SK-N-SH (cell line): ENCODE measurements at places on chromosomes 3 and 15.

- DNase-seq, result no peak
These were observed 108.4 kb upstream of the RASGRP1 start for GRCh38 chr15:38672814-38673670.

GRCh38 chr15:72858205-72858604 lies 74.6 kb upstream of the ADPGK start:
- DNase-seq, result no peak

GRCh38 chr3:29991198-29991597 lies 615.2 kb upstream of the TGFBR2 start:
- no peak for DNase-seq

DNA sequence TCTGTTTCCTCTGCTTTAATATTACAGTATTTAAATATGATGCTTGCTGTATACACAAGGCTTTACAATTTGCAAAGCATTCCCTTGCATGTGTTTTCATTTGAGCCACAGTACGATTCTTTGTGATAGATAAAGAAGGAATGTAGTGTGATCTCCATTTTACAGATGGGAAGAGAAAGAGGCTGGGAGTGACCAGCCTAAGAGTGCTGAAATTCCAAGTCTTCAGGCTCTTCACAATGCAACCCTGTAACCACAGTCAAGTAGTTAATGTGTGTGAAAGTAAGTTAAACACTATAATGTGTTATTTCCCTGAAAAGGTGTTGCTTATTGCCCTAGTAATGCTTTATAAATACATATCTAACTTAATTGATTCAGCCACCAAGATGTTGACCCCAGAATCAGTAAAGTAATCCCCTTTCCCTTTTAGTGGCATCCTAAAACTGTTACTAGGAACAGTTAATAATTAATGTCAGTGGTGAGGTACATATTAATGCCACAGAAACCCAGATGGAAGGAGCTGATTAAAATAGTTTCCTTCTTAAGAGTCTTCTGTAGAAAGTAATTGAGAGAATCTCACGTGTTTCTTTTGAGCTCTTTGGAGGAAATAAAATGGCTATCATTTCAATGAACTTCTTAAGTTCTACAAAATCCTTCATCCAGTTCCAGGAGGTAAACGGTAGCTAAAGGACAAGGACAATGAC lies 110.4 kb downstream of the IL12A start:
- no peak for DNase-seq

GRCh38 chr3:179067839-179068238 lies 3.8 kb downstream of the ZMAT3 start:
- peak; percentile 42 for DNase-seq

DNA sequence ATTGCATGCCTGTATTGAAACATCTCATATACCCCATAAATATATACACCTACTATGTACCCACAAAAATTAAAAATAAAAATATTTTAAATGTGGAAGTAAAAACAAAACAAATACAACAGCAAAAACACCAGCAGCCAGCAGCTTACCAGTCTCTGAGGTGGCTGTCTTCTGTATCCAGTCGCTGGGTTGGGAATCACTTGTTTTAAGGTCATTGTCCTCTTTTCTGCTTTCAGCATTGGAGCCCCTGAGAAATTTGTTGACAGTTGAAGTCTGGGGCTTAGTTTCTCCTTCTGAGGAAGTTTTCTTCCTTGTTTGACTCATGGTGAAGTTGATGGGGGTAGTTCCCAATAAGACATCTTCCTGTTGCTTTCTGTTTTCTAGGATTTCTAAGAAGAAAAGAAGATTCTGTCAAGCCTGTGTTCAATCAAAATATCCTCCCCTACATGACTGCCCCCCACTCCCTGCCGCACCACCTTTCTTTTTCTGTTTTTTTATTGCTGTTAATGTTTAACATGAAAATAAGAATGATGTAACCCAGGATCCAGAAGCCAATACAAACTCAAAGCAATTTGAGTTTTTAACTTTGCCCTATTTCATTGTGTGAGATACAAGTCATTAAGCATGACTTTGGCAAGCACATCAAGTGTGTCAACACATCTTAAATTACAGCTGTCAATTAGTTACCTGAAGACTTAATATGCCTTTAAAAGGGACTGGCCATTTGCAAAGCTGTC lies at the start of gene LRRC31:
TSS of gene LRRC31 (minus strand) at position 452 of the 737 bp plus-strand sequence. CDS start at position 324, 128 bp downstream.
- no peak for DNase-seq

GRCh38 chr3:186785495-186786018 lies 2.2 kb downstream of the EIF4A2 start:
- no peak for DNase-seq

- no peak for DNase-seq
These were observed 3.7 kb downstream of the NR2F2 start for GRCh38 chr15:96334017-96334704.

GRCh38 chr15:45185903-45186770 lies 1.6 kb downstream of the SHF start:
- peak; percentile 68 for DNase-seq

- DNase-seq, result no peak
These were observed 51.2 kb downstream of the FGF12 start for GRCh38 chr3:192675958-192676649.

DNA sequence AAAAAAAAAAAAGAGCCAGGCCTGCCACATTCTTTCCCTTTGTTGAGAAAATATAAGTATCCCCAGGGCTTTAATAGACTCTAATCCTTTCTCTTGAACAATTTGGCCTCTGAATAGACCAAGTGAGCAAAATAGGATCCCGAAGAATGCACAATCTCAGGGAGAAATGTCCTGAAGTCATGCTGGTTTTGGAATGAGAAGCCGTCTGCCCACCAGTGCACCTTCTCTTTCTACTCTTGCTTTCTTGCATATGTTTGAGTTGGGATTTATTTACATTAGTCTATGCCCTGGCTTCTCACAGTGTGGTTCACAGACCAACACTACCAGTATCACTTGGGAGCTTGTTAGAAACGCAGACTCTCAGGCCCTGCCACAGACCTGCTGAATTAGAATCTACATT lies 153.0 kb downstream of the ZNF621 start:
- DNase-seq, result no peak

DNA sequence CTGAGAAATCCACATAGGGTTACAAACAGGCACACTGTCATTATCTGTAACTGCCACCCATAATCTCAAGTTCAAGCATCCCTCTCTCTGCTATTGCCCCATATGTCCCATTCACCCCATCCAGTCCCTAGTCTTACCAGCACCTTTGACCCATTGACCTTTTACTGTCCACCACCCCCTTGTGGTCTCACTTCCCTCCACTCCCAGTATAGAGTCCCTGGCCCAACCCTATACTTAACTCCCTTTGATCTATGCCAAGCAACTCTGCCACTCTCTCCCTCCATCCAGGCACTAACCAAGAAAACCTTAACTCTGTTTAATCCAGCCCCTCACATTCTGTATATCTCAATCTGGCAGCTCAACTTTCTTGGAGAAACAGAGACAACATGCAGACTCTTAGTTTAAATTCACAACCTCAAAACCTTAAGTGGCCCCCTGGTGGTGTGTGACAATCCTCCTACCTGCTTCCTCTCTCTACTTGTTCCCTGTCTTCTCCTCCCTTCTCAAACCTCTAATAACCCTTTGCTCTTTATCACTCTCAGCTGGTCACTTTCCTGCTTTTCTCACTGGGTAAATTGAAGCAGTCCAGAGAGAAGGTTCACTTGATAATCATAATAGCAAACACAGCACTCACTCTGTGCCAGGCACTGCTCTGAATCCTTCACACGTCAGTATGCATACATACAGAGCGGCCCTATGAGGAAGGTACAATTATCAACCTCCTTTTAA lies 162.7 kb downstream of the STT3B start:
- no peak for DNase-seq

DNA sequence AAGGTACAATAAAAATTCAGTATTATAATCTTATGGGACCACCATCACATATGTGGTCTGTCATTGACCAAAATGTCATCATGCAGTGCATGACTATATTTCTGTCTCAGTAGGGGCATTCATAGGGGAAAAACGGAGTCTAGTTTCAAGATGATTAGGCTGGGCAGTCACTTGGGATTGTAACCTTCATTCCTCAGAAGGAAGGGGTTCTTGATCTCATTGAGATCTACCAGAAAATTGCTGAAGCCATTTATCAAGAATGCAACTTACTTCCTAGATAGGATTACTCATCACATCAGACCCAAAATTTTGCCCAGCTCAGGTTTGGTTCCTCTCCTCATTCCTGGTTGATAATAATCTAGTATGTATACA lies 37.3 kb downstream of the BTD start:
- DNase-seq, result no peak

DNA sequence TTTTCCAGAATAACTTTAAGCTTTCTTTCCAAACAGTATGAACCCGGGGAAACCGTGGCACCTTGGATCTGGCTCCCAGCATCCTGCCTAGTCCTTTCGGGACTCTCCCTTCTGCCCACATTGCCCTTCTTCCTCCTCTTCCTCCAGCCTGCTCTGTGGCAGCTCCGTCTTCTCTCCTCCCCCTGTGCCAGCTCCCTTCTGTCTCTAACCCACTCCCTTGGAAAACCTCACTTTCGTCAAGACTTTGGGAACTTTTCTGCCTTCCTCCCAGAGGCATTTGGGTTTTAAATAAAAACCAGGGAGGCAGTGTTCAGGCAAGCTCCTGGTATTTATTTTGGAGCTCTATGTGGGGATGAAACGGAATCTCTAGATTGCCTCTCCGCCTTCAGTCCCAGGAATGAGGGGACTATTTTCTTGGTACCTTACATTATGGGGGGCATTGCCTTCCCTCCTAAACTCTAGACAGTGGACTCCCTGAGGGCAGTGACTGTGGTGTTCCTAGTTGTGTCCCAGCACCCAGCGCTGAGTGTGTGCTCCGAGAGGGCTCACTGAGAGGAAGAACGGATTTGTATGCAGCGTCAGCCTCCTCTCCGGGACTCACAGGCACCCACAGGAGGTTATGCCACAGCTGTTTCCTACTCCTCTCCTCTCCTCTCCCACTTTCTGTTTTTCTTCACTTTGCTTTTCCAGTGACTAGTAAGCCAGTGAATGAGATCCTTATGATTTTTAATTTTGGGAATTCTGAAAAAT lies 105.4 kb upstream of the MRPS22 start:
- DNase-seq, result no peak

DNA sequence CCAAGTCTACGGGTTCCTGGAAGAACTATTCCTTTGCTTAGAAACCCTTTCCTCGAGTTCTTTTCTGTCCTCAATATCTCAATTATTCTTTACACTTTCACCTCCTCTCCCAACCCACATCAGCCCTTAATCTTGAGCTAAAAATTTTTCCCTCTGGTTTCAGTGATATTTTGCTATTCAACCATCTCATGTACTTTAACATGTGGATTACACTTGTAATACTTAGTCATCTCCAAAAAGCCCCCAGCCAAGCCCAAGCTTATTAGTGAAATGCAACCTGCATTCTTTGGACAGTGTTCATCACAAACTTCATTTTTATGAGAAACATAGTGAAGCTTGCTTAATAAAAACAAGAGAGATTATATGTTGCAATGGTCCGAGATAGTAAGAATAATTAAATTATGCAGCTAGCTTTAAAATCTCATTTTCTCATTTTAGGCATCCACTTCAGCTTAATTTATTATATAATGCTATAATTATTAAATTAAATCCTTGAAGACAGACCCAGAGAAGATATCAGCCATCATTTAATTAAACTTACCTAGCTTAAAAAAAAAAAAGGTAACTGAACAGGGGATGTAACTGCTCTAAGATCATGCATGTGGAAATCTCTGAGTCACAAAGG lies 534.5 kb upstream of the TBL1XR1 start:
- DNase-seq, result no peak

DNA sequence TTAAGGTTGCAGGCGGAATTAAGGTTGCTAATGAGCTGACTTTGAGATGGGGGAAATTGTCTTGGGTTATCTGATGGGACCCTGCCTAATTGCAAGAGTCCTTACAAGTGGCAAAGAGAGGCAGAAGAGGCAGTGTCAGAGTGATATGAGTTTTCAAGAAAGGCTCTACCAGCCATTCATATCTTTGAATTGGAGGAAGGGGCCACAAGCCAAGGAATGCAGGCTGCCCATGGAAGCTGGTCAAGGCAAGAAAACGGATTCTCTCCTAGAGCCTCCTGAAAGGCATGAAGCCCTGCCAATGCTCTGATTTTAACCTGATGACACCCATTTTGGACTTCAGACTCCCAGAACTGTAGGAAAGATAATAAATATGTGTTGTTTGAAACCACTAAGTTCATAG lies 20.6 kb upstream of the SMAD6 start:
- no peak for DNase-seq

GRCh38 chr15:33788906-33789540 lies 179.3 kb upstream of the CHRM5 start:
- no peak for DNase-seq

DNA sequence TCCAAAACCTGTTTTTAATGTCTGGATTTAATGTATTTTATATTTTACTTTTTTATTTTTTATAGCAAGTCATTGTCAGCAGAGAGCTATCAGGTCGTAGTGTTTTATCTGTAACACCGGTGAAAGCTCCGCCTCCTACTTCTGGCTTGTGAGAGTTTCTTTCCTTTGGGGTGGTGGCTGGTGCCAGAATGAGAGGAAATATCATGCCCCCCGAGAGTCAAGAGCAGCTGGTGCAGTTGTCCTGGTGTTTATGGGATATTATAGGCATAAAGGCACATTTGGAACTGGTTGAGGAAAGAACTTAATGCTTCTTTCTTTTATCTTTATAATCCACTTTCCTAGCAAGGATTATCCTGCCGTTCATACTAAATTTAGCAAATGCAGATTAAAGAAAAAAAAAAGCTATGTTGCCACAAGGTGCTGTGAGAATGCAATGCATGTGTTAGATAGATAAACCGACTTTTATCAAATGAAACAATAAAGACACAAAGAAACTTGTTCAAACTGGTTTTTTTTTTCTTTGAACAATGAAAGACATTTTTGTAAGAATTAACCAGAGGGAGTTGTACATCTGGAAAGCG lies 260.1 kb upstream of the PLSCR5 start:
- DNase-seq, result no peak

DNA sequence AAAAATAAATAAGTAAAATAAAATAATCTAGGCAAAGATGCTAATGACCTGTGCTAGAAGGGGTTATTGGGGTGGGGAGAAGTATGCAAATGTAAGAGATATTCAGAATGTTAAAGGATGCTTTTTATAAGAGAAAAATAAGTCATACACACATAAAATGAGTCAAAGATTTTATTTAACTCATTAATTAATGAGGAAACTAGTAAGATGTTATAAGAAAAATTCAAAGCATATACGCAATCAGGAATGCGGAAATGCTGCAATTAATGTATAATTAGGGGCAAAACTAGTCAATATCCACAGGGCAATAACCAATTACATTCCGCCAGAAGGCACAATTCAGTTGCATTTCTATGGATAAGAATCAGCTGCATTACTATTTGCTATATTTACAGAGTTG lies 30.1 kb downstream of the MAP3K13 start:
- DNase-seq, result no peak

DNA sequence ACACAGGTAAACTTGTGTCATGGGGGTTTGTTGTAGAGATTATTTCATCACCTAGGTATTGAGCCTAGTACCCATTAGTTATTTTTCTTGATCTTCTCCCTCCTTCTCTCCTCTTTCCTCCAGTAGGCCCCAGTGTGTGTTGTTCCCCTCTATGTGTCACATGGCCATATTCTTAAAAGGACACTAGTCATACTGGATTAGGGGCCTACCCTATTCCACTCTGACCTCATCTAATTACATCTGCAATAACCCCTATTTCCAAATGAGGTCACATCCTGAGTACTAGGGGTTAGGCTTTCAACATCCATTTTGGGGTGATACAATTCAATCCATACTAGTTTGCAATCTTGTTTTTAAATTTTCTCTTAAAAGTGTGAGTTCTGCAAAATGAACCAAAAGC lies 142.8 kb downstream of the IMPG2 start:
- DNase-seq, result no peak

GRCh38 chr15:60396958-60397771 lies 621 bp downstream of the ANXA2 start:
- peak; percentile 70 for DNase-seq

GRCh38 chr3:152497457-152497856 lies 228.7 kb downstream of the MBNL1 start:
- no peak for DNase-seq
